T-helper 1 cell (primary cell): ENCODE measurements at places on chromosomes 2 and 18.

GRCh38 chr2:6024784-6025183 lies 332.6 kb downstream of the SOX11 start:
- no peak for DNase-seq

GRCh38 chr2:104371087-104371781 lies 482.7 kb upstream of the POU3F3 start:
- no peak for DNase-seq

GRCh38 chr18:15198116-15198389 lies 450.1 kb downstream of the ANKRD30B start:
- DNase-seq, result no peak

- no peak for DNase-seq
Observed at GRCh38 chr2:158745067-158745865, 49.9 kb upstream of the DAPL1 start.

- DNase-seq, result no peak
Observed at GRCh38 chr2:3784731-3785130, 81.4 kb downstream of the DCDC2C start.

DNA sequence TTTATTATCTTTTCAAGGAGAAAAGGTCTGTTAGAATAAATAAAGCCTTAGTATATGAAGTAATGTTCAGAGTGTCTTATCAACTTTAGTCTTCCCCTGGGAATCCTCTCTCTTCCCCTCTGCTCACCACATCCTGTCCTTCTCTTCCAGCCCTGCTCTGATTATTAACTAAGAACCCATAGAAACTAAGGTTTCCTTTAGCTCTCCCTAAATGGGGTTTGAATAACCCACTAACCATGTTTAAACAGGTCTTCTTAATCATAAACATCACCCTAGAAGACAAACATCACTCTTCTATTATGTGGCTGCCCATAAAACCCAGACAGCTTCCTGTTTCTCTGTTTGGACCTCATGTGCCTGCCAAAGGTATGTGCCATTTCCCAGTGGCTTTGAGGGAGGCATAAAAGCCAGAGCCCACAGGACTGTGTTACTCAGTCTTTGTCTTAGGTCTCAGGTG lies 50.1 kb downstream of the SLC14A1 start:
- no peak for DNase-seq

DNA sequence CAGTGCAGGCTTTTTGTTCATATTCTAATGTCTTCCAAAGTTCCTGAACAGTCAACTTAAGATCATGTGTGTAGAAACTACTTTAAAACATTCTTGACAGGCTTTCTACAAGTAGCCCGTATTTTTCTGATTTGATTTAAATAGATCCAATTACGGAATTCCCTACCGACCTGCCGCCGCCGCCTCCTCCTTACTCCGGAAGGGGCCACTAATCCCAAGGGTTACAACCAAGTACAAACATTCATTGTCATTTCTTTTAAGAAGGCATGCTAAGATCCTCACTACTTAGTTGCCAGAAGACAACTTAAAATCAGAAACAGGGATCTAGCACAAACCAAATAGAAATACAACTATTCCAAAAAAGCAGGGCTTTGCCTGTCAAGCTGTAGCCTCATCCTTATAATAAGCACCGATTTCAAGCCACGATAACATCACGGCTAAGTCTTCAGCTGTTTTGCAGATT lies 784 bp downstream of the WDR33 start:
- DNase-seq, result no peak

DNA sequence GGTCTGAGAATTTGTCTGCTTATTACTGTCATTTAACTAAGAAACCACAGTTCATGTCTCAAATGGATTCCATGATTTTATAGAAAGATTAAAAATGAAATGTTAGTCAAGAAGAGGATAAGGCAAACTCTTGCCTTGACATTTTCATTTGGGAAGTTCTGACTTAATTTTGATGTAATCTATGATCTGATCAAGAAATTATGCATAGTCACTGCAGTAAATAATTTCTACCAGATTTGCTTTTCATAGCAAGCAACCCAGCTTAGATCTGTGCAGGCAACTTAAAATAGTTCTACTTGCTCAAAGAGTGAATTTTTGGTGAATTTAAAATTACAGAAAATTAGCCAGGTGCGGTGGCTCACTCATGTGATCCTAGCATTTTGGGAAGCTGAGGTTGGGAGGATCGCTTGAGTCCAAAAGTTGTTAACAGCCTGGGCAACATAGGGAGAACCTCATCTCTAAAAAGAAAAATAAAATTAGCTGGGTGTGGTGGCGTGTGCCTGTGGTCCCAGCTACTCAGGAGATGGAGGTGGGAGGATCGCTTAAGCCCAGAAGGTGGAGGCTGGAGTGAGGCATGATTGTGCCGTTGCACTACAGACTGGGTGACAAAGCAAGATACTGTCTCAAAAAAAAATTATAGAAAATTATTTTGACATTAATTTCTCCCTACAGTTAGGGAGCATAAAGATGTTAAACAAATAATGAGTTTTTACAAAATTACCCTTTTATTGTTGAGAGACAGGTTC lies 158.7 kb upstream of the MYO3B start:
- DNase-seq, result no peak

DNA sequence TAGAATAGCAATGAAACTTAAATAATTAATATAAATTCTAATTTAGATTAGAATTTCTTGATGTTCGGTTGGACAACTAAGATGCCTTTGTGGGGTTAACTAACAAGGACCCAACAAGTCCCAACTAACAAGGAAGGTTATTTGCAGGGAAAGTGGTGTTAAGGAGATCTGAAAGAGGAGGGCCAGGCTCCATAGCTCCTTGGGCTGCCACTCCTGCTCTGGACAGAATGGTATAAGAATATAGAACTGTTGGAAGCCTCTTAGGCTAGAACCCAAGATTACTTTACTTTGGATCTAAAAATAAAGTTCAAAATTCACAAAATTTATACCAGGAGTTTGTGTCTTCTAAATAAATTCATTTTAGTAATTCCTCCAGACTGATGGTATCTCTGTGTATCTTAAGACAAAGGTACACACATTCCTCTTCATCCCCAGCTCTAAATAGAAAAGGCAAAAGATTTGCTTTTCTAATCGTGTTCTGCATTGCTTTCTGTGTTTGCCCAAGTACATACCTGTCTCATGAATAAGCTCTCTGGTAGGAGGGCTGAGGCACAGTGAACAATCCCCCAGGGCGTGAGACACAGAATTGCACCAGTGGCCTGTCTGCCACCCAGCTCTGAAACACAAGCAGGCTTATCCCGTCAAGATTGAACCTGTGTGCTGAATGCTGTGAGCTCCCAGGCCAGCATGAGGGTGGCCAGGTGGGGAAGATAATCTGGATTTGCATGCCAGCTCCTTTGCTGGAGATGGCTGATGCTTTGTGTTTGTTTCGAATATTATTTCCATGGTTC lies 176.0 kb downstream of the ACKR3 start:
- DNase-seq, result no peak

DNA sequence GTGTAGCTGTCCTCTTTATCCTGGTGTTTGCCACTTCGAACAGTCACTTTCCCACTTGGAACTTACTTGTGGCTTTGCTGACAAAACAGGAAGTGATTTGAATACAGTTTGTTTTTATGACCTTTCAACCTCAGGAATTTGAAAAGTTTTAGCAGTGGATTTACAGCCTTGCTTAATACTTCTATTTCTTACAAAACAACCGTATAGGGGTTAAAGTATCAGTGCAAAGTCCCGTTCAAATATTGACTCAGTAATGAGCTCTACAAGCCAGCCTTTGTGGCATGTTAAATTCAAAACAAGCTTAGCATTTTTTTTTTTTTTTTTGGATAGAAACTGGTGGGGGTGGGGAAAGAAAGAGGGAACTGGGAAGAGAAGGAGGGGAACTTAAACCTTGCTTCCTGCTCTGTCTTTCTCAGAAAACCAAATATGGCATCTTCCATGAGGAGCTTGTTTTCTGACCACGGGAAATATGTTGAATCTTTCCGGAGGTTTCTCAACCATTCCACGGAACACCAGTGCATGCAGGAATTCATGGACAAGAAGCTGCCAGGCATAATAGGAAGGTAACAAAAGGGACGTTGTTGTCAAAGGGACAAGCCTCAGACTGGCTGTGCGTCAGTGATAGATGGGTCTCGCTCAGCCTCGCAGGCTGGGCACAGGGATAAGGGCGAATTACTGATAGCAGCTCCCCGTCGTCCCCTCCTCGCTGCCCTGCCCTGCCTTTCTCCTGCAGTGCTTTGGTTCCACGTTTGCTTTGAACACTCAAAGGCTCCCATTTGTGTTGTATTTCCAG lies at the start of gene HNMT:
Gene HNMT (plus strand): TSS at position 408 of the 793 bp plus-strand sequence. CDS start 19 bp downstream, at position 427.
- no peak for DNase-seq

- DNase-seq, result no peak
Observed at GRCh38 chr18:24262087-24262486, 123.2 kb downstream of the CABYR start.

GRCh38 chr18:78625847-78626246 lies 353.8 kb upstream of the SALL3 start:
- no peak for DNase-seq
